Thyroid gland (tissue), 4 donors: ENCODE measurements at places on chromosomes 7 and 10. TPM values are rescaled to one million over a fixed set of nuclear protein-coding genes. Genes with fewer than 3 reads are reported as not detected.

- peak; percentile 69 for DNase-seq
Measured at GRCh38 chr10:70052462-70053217, at the start of gene MACROH2A2. Gene MACROH2A2 (plus strand): TSS chr10:70052846. CDS start chr10:70075659, 22,813 bp downstream.

DNA sequence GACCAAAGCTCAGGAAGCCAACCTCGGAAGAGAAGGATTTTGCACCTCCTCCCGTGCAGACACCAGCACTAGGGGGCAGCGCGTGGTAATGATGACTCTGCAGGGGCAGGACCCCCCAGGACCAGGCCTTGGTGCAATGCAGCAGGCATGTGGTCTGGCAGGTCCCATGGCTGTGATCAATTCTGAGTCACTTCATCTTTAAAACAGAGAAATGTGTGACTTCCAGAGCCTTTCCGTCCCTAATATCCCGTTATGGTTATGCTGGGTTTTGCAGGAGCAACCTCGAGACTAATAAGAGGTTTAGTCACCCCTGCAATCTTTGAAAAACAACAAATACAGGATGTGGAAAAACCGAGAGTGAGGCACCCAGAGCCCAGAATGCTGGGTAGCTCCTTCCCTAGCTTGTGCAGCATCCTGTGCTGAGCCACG, 30.2 kb upstream of the GJD4 start:
- DNase-seq, result no peak

GRCh38 chr10:128751284-128751683, 625.1 kb upstream of the MKI67 start:
- DNase-seq, result peak; percentile 9

- DNase-seq, result no peak
Measured at GRCh38 chr10:71700731-71701368, 18.7 kb downstream of the C10orf105 start.

DNA sequence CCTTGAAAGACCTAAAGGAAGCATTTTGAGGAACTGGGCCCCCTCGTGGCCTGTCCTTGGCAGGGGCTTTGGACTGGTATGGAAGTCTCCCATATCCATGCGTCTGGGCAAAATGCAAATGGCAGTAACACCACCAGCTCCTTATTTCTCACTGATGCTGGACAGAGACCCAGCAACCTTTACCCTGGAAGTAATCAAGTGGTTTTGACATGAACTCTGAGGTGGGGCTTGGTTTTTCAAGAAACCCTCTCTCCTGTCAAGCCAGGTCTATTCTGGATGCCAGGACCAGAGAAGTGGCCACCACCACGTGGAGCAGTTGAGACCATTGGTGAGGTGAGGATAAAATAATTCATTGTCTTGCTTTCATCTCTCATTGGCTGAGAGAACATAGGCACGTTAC, 84.4 kb downstream of the OTUD1 start:
- DNase-seq, result no peak

DNA sequence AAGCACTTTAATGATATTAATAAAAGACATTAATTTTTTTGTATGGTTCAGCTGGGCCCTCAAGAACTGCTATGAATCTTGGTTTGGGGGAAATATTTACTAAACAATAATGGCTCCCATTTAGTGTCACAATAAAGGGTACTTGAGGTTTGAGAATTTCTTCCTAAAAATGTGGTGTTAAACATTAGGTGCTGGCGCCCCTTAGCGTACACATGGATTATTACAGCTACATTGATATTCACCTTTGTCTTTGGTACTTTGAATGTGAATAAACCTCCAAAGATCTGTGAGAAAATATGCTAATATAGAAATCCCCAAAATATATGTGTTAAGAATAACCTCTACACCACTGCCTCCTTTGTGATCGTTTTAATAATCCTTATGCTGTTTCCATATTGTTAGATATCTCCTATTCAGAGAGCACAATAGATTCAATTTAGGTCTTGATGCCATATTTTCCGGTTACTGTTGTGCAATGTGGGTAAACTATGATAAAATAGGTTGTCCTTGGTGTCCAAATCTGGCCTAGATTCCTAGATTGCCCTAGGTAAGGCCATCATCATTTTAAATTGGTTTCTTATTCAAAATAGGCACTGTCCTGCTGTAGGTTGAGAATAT, 161.8 kb upstream of the CACNA2D1 start:
- peak; percentile 29 for DNase-seq

DNA sequence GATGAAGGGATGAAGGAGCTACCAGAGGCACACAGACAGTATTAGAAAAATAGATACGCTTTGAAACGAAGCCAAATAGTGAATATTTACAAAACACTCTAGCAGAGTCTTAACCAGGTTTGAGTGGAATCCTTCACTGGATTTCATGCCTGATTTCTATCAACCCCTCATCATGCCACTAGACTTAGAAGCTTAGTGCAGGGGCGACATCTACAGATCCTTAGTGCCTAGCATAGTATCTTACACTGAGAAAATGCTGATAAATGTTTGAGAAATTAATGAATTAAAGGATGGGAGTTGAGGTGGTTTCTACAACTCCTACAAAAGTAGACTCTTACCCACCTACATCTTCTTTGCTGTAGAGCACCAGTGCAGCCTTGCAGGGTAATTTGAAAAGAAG, 54.7 kb upstream of the CCNJ start:
- DNase-seq, result no peak

- DNase-seq, result peak; percentile 41
Measured at GRCh38 chr7:17301471-17302456, 3.3 kb downstream of the AHR start.

DNA sequence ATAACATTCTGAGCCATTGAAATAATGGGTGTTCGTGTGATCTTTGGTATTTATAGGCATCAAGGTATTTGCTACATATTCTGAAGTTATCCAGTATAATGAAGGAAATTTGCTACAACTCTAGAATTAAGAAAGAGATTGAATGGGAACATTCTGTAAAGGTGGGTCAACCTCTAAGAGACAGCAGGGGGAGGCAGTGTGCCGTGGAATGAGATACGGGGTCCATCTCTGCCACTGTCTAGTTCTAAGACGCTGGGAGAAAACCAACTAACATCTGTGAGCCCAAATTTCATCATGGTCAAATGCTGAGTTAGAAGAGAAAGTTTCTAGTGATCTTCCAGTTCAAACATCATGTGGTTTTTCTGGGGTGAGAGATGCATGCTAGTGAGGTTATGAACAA, 368.9 kb downstream of the SORCS1 start:
- DNase-seq, result peak; percentile 65

- DNase-seq, result peak; percentile 84
Measured at GRCh38 chr7:56287429-56288138, 171.4 kb upstream of the NUPR2 start.

DNA sequence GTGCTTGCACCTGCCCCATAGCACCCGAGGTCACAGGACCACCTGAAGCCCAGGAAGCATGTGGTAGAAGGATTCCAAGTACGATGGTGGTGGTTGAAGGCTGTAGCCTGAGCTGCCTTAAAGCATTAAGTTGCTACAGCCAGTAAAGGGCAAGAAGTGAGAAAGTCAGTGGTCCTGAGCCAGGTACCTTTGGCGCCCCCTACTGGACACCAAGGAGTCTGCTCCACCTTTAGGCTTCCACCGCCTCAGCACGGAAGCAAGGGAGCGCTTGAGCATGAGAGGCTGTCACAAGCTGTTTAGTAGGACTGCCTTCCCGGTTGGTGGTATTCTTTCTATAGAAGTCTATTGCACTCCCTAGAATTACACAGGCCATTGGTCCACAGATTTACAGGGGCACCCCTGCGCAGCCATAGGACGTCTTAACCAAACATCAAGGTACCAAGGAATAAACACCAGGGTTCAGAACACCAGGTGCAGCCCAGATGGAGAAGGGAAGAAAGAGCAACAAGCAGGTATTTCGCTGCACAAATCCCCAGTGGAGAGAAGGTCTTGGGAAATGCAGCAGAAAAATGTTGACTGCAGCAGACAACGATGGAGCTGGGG, 2.2 kb downstream of the CRTAC1 start:
- peak; percentile 70 for DNase-seq

DNA sequence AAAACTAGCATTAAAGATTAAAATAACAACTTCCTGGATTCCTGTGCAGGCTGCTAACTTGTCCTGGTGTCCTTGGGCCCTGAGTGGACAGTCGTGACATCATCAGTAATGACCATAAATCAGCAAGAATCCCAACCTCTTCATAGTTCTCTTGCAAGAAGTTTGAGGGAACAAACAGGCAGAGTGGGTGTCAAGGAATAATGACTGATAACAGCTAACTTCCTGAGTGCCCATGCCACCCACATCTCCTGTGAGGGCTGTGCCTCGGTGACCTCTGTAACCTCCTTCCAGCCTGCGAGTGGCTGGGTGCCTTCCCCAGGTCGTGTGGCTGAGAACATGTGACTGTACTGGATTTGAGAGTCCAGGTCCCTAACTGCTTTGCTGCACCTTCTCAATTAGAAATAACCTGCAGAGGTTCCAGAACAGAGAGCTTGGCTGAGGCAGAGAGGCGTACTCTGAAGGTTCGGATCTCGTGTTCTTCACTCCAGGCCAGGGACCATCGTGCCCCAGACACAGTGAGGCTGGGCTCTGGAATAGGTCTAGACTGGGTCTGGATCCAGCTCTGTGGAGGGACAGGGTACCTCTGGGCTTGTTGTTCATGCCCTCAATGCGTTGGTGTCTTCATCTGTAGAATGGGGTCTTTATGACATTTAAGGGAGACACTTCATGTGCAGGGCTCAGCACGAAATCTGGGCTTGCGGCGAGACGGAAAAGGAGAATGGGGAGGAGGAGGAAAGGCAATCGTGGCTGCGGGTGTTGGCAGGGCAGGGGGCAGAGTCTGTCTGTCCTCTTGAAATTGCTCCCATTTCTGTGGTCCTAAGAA, 313.1 kb upstream of the ZNF32 start:
- DNase-seq, result no peak

GRCh38 chr10:106836933-106837663, 327.4 kb downstream of the SORCS1 start:
- no peak for DNase-seq

DNA sequence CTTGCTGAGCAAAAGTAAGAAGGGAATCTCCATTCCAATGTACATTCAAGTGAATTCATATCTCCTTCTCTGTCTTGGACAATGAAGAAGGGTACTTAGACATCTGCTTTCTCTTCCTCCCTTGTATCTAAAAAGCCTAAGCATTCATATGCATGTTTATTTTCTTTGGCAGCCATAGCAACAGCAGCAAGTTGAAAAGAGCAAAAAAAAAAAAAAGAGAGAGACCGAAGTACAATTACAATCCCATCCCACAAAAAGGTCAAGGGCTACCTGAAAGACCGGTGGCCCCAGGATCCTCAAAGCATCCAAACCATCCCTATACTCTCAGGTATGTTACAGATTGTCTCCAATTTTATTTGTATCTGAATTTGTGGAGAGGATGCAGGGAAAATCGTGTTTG, 4.1 kb downstream of the OR2F1 start:
- DNase-seq, result no peak

DNA sequence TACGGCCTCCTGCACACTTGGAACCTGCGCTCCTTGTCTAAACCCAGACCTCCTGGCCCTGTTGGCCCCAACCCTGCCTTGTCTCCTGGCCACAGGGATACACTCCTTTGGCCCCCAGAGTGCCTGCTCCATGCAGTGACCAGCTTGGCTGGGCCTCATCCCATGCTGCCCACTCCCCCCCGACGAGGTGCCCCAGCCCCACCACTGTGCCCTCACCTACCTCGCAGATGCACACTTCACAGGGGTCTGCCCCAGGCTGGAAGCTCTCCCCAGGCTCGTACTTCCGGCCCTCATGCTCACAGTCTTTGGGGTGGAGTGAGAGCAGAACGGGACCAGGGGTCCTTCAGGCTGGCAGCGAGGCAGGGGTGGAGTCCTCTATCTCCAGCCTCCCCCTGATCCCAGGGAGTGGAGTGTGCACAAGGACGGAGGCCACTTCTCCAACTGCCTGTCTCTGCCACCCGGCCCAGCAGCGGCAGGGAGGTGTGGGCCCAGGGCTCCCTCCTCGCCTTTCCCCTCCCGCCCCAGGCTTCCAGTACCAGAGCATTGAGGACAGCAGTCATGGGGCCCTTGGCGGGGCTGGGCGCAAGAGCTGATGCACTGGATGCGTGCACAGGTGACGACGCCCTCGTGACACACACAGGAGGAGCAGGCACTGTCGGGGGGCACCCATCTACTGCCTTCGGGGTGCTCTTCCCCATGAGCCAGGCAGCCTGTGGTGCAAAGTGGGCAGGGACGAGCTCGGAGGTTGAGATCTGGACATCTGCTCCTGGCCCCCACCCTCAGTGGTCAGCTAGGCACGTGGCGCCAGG, 22.1 kb downstream of the ATP6V1F start:
- no peak for DNase-seq

GRCh38 chr7:50560865-50561351, 4.3 kb downstream of the DDC start:
- no peak for DNase-seq

DNA sequence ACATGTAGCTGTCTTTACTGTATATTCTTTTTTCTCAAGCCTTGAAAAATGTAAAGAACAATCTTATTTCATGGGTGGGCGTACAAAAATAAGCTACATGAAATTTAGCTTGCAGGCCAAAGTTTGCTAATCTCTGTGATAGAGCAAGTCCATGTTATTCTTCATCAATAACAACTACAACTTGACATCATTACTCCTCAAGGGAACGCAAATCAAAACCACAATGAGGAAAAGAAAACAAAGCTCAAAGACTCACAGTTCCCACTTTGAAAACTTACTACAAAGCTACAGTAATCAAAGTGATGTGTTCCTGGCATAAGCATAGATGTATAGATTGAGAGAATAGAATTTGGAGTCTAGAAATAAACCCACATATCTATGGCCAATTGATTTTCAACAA, 62.5 kb downstream of the GNA12 start:
- DNase-seq, result no peak

GRCh38 chr7:122790591-122790990, 87.9 kb upstream of the RNF148 start:
- no peak for DNase-seq

DNA sequence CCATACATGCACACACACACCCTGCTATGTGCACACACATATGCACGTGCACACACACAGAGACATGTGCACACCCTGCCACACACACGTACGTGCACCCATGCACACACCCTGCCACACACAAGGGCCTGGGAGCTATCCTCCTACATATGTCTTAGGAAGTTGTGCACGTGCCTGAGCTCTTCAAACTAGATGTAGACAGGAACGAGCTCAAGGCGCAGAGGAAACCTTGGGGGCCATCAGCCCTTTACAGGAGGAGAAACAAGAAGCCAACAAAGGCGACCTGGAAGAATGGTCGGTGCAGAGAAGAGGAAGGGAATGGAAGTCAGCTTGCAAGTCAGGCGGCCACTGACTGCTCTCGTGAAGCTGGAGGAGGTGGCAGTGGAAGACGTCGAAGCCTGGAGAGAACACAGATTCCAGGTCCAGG, 58.7 kb downstream of the AOC1 start:
- no peak for DNase-seq

DNA sequence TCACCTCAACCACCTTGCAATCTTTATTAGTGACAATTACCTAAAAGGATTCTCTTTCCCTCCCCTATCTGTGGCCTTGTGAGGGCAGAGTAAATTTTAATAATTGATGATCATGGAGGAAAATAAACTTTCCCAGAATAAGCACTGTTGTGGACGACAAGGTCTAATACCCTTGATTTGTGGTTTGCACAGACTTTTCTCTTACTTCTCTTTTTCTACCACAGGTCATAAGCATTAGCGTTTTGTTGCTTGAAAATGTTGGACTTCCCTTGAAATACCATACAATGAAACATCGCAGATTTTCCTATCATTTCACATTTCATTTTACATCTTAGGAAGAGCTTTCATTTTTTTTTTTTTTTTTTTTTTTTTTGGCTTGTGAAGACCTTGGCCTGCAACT, 188.1 kb upstream of the TMEM72 start:
- DNase-seq, result no peak

GRCh38 chr7:7395785-7396184, 139.9 kb downstream of the COL28A1 start:
- DNase-seq, result no peak

The SERPINE1 gene
- 9.7 TPM for total RNA-seq

The AMPH gene
- 2.0 TPM for total RNA-seq

The HABP2 gene
- not detected for total RNA-seq

The ZNF425 gene
- total RNA-seq, result 3.6 TPM

The PRKAR1B gene
- total RNA-seq, result 7.3 TPM

The ANKRD30A gene
- not detected for total RNA-seq
